Stimulated activated CD4-positive, alpha-beta T cell treated with anti-CD3 and anti-CD28 coated beads, Interleukin-4, amount 100 ng/mL, for 48 hours (primary cell): ENCODE measurements at places on chromosomes 5 and 9.

DNA sequence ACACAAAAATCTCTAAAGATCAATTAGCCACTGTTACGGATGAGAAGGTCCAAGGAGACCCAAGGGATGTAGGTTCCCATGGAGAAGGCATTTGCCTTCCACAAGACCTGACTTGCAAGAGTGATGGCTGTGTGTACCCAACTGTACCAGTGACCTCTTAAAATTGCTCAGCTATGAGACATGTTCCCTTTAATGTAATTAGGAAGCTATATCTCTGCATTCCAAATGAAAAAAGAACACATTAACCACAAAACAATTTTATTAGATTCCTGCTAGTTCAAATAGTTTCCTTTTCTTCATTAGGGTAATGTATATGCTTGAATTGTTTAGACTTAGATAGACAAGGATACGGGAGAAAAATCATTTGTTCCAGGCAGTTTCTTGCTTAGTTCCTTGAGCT is 3.3 kb downstream of the OR2Y1 start:
- no peak for DNase-seq

- DNase-seq, result no peak
Observed at GRCh38 chr9:133545494-133546286, 11.2 kb downstream of the ADAMTSL2 start.

DNA sequence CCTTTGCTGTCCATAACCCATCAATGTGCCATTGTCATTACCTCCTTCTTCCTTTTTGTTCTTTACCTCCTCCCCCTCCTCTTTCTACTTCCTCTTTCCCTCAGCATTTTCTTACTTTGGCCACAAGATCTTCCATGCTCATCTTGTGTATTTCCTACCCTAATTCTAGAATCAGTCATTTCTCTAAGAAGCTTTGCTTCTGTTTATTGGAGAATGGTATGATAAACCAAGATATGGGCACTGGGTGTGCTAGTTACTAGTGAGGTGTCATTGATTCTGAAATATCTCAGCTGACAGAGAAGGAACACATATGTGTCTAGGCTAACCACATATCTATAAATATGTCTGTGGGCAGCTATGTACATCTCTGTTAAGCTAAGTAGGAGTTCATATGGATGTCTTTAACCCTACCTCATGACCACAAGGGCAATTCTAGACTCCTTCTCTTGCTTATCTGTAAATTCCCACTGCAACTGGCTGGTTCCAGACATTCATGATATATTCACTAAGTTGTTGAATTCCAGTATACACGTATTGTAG is 2051.3 kb upstream of the CDH9 start:
- no peak for DNase-seq

- DNase-seq, result no peak
Observed at GRCh38 chr9:130023144-130023787, 19.7 kb downstream of the FNBP1 start.

GRCh38 chr5:61613679-61614078 is 281.6 kb downstream of the ZSWIM6 start:
- no peak for DNase-seq

DNA sequence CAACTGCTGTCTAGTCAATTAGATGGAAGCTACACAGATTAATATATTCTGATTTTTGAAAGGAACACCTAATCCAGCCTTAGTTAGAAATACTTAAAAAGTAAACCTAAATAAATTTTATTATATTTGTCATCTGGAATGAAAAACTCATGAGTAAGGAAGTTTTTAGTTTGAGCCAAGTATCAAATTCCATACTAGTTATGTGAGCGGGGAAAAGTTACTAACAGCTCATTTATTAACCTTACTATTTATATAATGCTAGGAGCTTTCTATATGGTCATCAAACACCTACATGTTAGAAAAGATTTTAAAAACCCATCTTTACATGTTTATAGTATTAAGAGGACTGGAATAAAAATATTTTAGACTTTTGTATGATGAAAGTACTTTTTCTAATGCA is 41.6 kb upstream of the POU5F2 start:
- DNase-seq, result no peak

GRCh38 chr5:64110222-64110621 is 55.4 kb upstream of the RNF180 start:
- no peak for DNase-seq

- DNase-seq, result no peak
Observed at GRCh38 chr9:15277400-15278090, 29.5 kb downstream of the TTC39B start.
